ENCODE measurements at places on chromosomes 3 and 15.

DNA sequence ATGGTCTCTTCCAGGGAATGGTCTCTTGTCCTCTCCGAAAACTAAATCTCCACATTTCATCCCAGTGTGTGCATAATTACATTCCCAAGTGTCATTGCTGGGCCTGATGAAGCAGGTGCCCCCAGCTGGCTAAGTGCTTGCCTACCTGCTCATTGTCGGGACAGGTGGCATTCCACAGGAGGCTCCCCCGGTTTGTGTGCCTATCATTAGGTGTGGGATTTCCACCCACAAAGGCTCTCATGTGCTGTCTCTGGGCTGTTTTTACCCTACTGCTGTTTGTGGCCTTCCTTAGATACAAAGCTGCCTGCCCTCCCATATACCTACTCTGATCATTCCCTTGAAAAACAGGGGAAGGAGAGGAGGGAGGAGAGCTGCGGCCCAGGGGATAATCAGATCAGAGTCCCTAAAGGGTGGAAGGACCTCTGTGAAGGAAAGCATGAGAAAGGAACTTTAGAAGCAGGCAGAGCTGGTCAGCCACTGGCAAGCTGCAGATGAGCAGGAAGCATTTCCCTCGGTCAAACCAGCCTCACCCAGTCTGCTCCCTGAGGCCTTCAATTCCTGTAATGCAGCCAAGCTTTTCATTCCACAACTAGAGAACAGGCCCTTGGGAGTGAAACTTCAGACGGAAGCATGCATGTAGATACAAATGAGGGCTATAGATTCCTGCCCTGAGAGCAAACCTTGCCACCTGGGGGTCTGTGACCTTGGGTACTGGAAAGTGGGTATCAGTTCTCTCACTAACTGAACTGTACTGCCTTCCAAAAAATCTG lies 60.7 kb upstream of the HEG1 start:
- DNase-seq: no peak

GRCh38 chr3:127625821-127626220 lies 3.2 kb upstream of the PODXL2 start:
- DNase-seq: no peak

DNA sequence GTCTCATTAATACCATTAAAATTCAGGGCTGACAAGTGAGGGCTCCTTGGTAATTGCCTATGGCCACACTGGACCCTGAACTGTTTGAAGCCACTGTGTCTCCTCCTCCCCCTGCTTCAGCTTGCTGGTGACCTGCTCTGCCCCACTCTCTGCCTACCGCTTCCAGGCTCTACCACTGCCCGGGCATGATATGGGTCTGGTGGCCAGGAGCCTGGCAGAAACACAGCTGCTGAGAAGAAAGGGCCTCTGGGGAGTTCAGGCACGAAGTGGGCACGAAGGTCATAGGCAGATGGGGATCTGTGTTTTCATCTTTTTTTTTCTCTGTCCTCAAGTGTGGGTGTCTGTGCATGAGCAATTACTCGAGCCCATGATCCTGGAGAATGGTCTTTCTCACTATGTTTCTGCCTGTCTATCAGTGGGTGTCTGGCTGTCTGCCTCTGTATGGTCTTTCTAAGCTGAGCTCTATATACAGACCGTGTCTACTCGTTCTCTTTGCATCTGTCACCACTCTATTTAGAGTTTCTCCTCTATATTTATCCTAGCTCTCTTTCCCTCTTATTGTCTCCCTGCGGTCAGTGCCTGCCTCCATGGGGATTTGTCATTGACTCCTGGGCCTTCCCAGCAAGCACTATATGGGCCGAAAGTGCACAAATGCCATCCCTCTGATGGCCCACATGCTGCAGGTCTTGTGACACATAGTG lies 42.1 kb upstream of the EPHB1 start:
- no peak for DNase-seq

DNA sequence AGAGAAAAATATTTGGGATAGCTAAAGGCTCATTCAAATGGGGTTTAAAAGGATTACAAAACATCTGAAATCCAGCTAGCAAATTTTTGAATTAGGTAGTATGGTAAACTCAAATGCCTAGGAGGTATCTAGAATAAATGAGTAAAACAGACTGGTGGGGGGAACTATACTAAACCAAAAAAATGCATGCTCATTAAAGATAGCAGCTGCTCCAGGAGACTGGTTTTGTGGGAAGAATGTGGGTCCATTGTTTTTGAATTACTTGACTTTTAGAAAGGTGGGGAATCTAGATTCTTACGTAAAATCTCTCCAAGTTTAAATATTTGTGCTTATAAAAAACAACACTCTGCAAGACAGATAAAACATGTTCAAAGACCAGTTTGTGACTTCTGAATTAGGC lies 73.8 kb downstream of the LEKR1 start:
- DNase-seq: no peak

- no peak for DNase-seq
These were observed 9.1 kb downstream of the BCL2L10 start for GRCh38 chr15:52103217-52104207.

DNA sequence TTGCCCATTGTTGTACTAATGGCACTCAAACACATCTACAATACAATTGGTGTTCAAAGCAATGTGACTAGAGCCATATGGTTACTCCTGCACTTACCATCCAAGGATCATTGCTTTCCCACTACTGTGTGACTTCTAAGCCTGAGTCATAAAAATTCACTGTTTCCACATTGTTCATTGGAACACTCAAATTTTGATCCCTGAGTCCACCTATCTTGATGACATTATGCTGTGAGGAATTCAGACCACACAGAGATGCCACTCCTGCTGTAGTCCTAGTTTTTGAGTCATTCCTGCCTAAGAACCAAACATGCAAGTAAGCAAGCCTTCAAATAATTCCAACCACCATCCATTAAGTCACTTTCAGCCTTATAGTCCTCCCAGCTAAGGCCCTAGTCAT lies 176.2 kb downstream of the EFHB start:
- no peak for DNase-seq

GRCh38 chr15:70602834-70603560 lies 160.4 kb downstream of the UACA start:
- DNase-seq: no peak

DNA sequence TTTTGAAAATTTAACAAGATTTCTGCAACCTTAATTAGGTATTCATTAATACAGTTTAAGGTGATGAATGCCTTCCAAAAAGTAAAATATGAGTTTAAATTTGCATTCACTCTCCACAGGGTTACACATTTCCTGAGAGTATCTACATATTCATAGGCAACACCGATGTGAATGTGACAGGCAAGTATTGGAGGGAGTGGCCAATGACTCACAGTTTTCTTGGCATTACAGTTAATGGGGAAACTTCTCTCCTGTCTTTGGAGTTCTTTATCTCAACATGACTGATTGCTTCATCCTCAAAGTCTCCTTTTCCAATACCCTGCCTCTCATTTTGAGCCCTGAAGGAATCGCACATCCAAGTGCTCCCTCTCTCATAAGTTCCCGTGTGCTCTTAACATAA lies 181.9 kb upstream of the CHL1 start:
- DNase-seq: no peak

- DNase-seq: no peak
These were observed 28.7 kb upstream of the BFSP2 start for GRCh38 chr3:133371181-133371580.

- peak; percentile 34 for DNase-seq
These were observed 643 bp downstream of the MYO5A start for GRCh38 chr15:52527911-52528563.

- DNase-seq: no peak
These were observed 188.1 kb downstream of the FOXP1 start for GRCh38 chr3:71395470-71395869.

GRCh38 chr15:34722439-34722836 lies 32.4 kb downstream of the GJD2 start:
- no peak for DNase-seq

DNA sequence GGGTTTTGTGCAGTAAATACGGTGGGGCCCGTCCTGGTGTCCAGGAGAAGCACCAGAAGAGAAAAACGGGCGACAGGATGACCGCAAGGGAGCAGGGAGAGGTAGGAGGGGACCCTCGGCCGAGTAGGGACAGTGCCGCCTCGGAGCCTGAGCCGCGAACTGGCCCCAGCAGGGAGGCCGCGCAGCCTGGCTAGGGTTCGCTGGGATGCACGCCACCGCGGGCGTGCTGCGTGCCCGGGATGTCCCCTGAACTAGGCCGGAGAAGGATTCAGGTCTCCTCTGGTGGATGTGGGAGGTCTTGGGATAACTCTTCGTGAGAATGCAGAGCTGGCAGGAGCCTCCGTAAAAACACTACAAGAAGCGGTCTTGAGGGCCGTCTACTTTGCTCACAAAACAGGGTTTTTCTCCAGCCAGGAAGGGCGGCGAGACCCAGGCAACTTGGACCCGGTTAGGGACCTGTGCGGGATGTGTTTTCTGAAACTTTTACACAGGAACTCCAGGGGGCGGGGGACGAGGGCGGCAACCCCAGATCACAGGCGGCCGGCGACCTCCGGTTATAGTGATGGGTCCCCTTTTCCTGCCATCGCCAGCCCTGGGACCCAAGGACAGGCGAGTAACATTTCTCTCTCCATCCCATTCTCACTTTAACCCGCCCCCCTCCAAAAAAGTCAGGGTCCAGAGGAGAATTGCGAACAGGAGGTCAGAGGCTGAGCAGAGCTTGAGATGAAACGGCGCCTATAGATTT lies 35.5 kb downstream of the NR2F2 start:
- no peak for DNase-seq

- no peak for DNase-seq
These were observed 377.1 kb upstream of the GOLIM4 start for GRCh38 chr3:168472783-168473182.

DNA sequence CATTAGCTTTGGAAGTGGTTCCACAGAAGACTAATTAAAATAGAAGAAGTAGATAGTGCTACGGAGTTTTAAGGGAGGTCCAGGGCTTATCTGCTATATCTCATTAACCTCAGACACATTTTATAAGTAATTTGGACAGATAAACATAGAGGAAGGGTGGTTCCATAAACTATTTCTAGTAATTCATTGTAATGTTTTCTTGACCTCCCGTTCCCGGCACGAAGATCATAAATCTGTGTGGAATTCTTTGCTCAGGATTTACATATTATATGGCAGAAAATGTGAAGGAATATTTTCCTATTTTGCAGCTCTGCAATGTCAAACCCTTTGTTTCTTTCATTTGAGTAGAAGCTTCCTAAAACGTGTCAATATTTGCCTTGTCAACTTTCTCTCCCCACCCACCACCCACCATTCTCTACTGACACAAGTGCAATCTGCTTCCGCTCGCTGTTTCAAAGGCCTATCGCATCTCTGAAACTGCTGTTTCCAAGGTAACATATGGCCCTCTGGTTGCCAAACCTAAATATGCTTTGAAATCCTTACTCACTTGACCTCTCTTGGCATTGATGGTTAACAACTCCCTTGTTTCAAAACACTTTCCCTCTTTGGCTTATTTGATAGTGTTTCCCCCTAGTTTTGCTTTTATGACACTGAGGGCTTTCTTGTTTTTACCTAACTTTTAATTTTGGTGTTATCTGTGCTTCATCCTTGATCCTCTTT lies 21.4 kb upstream of the PLSCR5 start:
- no peak for DNase-seq

GRCh38 chr15:67501177-67501835 lies 19.6 kb upstream of the C15orf61 start:
- no peak for DNase-seq

DNA sequence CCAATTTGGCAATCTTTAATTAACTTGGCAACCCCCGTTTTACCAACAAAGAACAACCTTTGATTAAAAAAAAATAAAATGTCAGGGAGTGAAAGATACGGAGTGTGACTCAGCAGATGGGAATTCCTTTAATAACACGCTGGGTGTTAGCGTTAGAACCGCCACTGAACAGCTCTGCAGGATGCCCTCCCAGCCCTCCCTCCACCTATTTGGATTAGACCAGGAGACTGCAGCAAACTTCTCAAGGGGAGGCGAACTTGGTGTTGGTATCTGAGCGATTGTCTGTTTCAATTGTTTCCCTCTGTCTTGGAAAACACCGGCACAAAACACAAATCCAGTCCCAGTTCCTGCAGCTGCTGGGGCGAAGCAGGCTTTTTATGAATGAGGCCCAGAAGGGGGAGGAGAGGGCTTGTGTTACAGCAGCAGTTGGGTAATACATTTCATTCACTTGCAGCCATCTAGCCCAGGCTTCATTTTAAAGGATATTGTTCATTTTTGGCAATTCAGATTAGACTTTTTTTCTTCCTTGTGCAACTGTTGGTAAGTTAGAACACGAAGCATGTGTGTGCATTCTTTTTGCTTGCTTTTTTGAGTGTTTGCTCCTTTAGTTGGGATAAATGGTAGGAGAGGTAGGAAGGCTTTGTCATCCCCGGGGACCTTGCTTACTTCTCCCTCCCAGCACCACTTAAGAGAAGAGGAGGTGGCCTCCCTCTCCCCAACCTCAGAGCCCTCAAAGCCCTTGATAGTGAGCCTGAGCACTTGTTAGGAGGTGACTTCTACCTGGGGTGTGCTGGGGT lies 152.3 kb downstream of the IGF1R start:
- DNase-seq: no peak

GRCh38 chr15:70566989-70567388 lies 196.4 kb downstream of the UACA start:
- no peak for DNase-seq

DNA sequence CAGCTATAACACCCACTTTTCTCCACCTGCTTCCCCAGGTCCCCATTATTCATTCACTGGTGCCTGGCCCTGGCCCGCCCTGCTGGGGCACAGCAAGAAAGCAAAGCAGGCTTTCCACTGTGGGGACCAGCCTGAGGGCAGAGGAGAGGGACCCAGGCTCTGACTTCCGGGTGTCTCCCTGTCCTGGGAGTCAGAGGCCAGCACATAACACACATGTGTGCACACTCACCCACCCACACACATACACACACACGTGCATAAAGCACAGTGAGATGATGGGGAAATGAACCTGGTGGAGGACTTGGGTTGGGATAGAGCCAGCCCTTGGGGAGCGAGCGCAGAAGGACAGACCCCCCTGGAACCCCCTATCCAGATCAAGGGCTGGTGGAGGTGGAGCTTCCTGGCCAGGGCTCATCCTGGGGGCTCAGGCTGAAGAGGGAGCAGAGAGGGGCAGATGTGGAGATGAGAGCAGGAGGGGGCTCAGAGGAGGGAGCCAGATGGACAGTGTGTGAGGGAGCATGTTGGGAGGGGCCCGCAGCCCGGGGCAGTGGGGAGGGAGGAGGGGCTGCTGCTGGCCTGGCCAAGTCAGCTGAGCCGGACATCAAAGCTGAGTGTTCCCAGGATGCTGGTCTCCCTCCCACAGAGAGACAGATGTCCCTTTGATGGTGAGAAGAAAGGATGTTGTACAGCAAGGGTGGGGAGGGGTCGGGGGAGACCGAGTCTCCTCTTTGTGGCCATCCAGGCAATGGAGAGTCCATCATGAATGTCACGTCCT lies 78.2 kb downstream of the LINGO1 start:
- no peak for DNase-seq

DNA sequence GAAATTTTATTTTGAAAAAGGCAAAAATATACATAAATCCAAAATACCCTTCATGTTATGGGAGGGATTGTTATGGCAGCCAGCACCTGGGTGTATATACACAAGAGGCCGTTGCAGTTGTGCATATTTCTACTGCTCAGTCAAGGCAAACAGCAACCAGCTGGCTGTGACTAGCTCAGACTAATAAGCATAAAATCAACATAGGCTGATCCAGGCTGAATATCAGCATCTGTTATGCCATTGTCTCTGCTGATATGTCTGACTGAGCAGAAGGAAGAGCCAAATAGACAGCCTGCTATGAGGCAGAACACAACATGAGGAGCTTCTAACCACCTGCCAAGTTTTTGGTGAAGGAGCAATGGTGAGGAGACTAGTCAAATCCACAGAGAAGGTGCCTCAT lies 457.5 kb upstream of the ALCAM start:
- DNase-seq: no peak

- no peak for DNase-seq
These were observed 81.9 kb downstream of the MECOM start for GRCh38 chr3:169581633-169582032.

GRCh38 chr3:117793622-117794265 lies 1084.2 kb downstream of the TUSC7 start:
- DNase-seq: no peak

Data from activated naive CD4-positive, alpha-beta T cell treated with anti-CD3 and anti-CD28 coated beads, Interleukin-2, amount 50 U/mL, for 72 hours (primary cell).